ENCODE measurements at places on chromosomes 4 and X.

GRCh38 chrX:23228454-23228853 lies 106.2 kb upstream of the PTCHD1 start:
- DNase-seq: no peak

DNA sequence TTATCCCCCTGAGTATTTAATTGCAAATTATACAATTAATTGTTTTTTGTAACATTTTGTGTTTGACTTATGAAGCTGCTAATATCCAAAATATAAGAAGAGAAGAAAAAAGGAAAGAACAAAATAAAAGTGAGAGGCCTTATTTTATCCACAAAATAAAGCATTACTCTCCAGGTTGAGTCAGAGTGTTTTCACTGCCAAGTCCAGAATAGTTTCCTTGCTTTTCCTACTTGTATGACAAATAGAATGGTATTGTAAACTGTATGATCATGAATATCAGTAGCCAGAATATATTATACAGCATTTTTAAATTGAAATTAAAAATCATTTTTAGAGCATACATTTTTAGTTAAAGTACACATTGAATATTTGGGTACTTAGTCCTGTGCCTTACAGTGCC lies 237.8 kb downstream of the NDST4 start:
- no peak for DNase-seq

DNA sequence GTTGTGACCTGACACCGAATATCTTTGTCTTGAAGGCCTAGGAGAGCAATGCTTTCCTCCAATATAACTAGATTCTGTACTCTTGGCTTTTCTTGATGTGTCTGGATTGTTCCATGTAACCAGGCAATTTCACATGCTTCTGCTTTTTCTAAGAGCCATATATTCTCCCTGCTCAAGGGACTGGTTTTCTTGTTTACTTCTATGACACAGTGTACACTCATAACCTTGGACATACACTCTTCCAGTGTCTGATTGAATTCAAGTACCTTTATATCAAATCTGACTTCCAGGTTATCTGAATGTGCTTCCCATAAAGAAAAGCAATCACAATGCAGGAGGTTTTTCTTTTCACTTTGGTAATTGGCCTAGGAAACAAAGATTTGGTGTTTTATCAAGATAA lies 17.4 kb upstream of the EIF4E start:
- DNase-seq: no peak

GRCh38 chr4:76950052-76950955 lies 752 bp downstream of the SEPTIN11 start:
- peak; percentile 29 for DNase-seq

DNA sequence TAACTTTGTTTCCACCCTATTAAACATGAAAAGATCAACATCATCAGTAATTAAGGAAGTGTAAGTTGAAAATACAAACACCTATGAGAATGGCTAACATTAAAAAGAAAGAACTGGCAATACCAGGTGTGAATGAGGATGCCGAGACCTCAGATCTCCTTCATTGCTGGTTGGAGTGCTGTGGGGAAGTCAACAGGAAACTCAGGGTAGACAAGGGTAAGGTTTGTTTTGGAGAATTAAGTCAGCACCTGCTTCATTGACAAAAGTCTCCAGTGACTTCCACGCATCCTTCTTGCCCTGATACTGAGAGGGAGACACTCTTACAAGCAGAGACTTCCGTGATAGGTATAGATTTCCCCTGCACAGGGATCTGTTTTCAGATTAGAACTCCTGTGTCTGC lies 106.1 kb downstream of the IRF2 start:
- no peak for DNase-seq

DNA sequence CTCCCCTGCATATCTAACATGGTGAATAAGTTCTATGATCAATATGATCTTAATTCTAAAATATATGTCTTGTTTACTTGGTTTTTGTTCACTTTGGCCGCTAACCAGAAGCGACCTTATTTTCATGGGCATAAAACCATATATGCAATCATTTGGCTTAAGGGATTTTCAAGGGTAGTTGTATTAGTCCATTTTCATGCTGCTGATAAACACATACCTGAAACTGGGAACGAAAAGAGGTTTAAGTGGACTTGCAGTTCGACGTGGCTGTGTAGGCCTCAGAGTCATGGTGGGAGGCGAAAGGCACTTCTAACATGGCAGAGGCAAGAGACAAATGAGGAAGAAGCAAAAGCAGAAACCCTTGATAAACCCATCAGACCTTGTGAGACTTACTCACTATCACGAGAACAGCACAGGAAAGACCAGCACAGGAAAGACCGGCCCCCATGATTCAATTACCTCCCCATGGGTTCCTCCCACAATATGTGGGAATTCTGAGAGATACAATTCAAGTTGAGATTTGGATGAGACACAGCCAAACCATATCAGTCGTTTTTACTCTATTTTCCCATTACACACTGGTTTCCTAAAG lies 114.3 kb upstream of the CPEB2 start:
- DNase-seq: no peak

DNA sequence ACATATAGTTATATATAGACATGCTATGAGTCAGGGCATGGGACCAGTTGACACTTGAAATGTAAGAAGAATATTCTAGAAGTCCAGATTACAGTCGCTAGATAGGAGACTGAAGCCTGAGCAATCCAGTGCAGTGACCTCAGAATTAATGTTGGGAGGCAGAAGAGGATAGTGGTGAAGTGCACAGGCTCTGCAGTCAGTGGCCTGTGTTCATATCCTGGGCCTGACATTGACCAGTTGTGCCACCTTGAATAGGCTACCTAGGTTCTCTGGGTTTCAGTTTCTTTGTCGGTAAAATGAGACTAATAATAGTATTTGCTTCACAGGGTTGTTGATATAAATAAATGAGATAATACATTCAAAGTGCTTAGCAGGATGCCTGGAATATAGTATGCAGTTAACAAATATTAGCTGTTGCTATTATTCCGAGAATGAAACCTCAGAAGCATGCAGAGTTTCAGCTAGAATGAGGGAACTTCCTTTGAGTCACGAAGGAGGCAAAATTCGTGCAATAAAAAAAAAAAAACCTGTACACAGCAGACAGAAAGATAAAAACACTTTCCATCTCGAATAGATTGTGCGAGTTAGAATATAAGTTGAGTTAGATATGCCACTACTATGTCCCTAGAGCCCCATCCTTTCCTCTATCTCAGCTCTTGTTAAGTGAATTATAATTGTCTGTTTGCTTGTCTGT lies 4.0 kb upstream of the SH2D1A start:
- DNase-seq: no peak

Data from activated CD8-positive, alpha-beta memory T cell treated with anti-CD3 and anti-CD28 coated beads for 4 hours (primary cell).